ENCODE measurements at places on chromosomes 5 and 9. TPM values are rescaled to one million over a fixed set of nuclear protein-coding genes. Genes with fewer than 3 reads are reported as not detected.
A peak's percentile ranks its signal among the peaks of the same experiment; 100 is the strongest.

ADRB2 gene
- total RNA-seq: 7.1 TPM

DNA sequence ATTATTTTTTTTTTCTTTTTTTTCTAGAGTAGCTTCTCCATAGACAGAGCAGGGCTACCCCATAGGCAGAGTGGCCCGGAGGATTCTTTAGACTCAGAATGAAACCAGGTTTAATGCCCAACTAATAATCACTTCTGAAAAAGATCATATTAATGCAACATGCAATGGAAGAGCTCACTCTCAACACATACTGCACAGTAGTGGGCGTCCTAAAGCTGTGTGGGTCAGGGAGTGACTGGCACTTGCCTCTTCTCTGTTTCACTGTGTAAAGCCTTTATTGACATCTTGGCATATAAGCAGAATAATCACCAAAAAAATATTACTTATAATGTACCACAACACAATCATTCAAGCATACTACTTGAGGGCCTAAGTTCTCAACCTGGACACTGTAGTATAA lies 11.1 kb downstream of the PWWP2A start:
- no peaks in the 10 kb centered on the region for H3K27me3 ChIP-seq
- H3K36me3 ChIP-seq: peaks cover 29% of the 10 kb centered on the region
- DNase-seq: no peak
- no peak overlapping the region for H3K27ac ChIP-seq
- peaks cover 13% of the 10 kb centered on the region for H3K4me1 ChIP-seq

DNA sequence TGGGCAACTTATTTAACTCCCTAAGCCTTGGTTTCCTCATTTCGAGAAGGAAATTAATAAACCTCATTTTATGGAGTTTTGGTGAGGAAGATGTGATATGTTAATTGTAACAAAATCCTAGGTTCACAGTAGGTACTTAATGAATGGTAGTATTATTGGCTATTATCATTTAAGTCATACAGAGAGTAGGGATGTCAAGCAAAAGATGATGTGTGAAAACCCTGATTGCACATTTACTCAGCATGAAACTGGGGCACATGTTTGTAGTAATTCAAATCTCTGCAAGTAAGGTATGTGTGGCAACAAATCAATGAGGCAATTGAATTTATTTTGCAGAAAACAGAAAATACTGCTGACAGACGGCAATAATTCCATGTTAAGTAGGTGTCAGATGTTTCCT lies 127.3 kb downstream of the CSNK1G3 start:
- H3K4me3 ChIP-seq: no peak overlapping the region
- H3K27ac ChIP-seq: no peak overlapping the region
- peaks cover 9% of the 10 kb centered on the region for H3K27me3 ChIP-seq

- H3K27ac ChIP-seq: peak overlapping the region; percentile 12
- H3K36me3 ChIP-seq: no peaks in the 10 kb centered on the region
- no peak overlapping the region for H3K4me3 ChIP-seq
- DNase-seq: no peak
These were observed 309.3 kb upstream of the ACTBL2 start for GRCh38 chr5:57791875-57792274.

GRCh38 chr9:97959585-97959984 lies 21.6 kb upstream of the HEMGN start:
- no peak overlapping the region for H3K27ac ChIP-seq
- H3K4me1 ChIP-seq: no peaks in the 10 kb centered on the region
- no peaks in the 10 kb centered on the region for H3K36me3 ChIP-seq
- peaks cover 23% of the 10 kb centered on the region for H3K27me3 ChIP-seq

DNA sequence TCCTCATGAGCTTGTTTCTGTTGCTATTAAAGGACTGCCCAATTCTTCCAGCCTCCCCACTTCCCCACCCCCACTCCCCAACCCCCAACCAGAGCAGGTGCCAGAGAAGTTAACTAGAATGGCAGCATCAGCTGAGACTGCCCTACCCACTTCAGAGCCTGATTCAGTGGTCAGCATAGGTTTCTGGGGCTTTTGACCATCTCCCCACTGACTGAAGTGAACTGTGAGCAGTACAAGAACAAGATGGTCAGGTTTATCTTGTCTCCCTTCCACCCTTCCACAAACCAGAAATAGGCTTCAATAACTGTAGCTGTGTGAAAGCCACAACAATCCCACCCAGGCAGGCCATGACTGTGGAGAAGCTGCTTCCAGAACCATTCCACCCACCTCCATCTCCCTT lies 289.4 kb upstream of the SLC24A2 start:
- H3K27ac ChIP-seq: no peak overlapping the region
- H3K36me3 ChIP-seq: no peaks in the 10 kb centered on the region
- no peak for DNase-seq
- no peaks in the 10 kb centered on the region for H3K4me1 ChIP-seq

- no peaks in the 10 kb centered on the region for H3K27me3 ChIP-seq
- no peak overlapping the region for H3K4me3 ChIP-seq
- DNase-seq: no peak
- no peak overlapping the region for H3K27ac ChIP-seq
- H3K4me1 ChIP-seq: peaks cover 5% of the 10 kb centered on the region
- H3K36me3 ChIP-seq: no peaks in the 10 kb centered on the region
These were observed 49.9 kb upstream of the DAPK1 start for GRCh38 chr9:87447547-87448432.

DNA sequence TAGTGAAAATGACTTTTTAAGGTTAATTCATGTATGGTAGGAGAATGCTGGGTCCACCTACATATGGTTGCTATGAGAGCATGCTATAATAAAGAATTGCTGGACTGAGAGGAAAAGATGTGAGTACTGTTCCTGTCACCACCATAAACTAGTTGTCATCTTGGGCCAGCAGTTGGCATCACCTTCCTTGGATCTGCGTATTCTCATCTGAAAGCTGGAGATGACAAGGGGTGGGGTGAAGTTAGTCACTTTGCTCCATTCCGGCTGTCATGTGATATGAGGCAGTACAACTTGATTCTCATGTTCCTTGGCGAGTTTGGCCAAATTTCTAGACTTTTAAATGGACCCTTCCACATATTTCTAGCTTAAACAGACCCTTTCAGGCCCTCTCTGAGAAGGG lies 33.3 kb downstream of the PIP5K1B start:
- H3K27ac ChIP-seq: no peak overlapping the region
- no peak for DNase-seq
- H3K36me3 ChIP-seq: no peaks in the 10 kb centered on the region
- peaks cover 5% of the 10 kb centered on the region for H3K27me3 ChIP-seq
- no peaks in the 10 kb centered on the region for H3K4me1 ChIP-seq
- no peak overlapping the region for H3K4me3 ChIP-seq

GRCh38 chr5:76104027-76104426 lies 20.8 kb downstream of the SV2C start:
- H3K27me3 ChIP-seq: no peaks in the 10 kb centered on the region
- H3K4me3 ChIP-seq: no peak overlapping the region

- H3K27ac ChIP-seq: no peak overlapping the region
- peaks cover 10% of the 10 kb centered on the region for H3K4me1 ChIP-seq
- H3K36me3 ChIP-seq: peaks cover 7% of the 10 kb centered on the region
- no peak overlapping the region for H3K4me3 ChIP-seq
- peaks cover 31% of the 10 kb centered on the region for H3K27me3 ChIP-seq
These were observed 678 bp upstream of the KIF12 start for GRCh38 chr9:114099669-114100270.

GRCh38 chr5:73135429-73136054 lies 15.2 kb downstream of the TMEM171 start:
- no peaks in the 10 kb centered on the region for H3K27me3 ChIP-seq
- no peak for DNase-seq
- H3K27ac ChIP-seq: peak overlapping the region; percentile 80
- H3K4me1 ChIP-seq: peaks cover 44% of the 10 kb centered on the region
